Suppressor macrophage treated with lipopolysaccharide for 1 hour (primary cell): ENCODE measurements at places on chromosomes 11 and 22.
A peak's percentile ranks its signal among the peaks of the same experiment; 100 is the strongest.

GRCh38 chr22:21855676-21856075 is 11.8 kb downstream of the MAPK1 start:
- DNase-seq = peak; percentile 55

DNA sequence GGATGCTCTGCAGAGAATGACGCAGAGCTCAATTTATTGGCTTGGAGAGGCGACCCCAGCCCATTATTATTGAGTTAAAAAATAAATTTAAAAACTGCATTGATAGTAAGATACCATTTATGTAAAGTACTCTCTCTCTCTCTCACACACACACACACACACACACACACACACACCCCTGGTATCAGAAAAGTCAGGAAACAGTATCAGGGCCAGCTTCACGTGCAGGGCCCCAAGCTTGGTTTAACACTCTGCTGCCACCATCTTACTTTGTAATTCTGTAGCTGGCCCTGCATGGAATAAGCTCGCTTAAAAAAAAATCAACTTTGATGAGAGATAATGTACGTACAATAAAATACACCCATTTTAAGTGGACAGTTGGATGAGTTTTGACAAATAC is 59.8 kb upstream of the CD5 start:
- no peak for DNase-seq

DNA sequence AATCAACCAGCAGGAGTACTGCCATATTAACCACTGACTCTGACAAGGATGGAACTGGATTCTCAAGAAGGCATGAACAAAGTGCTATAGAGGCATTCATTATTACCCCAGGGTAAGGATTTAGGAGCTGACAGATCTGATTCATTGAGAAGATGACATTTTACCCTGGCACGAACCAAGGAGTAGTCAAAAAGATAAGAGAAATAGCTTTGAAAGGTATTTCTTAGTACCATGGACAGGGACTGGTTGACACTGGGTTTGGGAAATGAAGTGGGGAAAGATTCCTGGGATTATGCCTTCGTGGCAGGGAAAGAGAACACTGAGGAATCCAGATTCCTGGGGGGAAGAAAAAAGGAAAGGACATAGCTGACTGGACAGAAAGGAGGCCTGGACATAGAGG is 5.1 kb upstream of the SAAL1 start:
- no peak for DNase-seq

- DNase-seq = no peak
Observed at GRCh38 chr11:117629146-117629545, 167.9 kb downstream of the DSCAML1 start.

DNA sequence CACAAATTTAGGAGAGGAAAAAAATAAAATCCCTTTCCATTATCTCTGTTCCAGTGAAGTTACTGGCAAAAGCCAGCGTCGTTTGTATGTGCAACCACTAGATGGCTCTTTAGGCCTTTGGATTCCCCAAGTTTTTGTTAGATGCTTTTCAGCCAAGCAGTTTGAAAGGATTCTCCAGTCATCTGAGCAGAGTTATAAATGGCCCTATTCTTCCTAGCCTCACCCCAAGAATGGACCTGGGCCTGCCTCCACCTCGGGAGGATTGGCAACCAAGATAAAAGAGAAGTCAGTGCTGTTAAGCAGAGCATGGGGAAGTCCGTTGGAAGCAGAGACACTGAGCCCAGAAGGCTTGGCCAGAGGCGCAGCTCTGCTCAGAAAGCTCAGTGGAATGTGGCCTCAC is 15.4 kb downstream of the FAM181B start:
- DNase-seq = peak; percentile 36

GRCh38 chr11:68574308-68574707 is 110.0 kb upstream of the GAL start:
- DNase-seq = no peak

DNA sequence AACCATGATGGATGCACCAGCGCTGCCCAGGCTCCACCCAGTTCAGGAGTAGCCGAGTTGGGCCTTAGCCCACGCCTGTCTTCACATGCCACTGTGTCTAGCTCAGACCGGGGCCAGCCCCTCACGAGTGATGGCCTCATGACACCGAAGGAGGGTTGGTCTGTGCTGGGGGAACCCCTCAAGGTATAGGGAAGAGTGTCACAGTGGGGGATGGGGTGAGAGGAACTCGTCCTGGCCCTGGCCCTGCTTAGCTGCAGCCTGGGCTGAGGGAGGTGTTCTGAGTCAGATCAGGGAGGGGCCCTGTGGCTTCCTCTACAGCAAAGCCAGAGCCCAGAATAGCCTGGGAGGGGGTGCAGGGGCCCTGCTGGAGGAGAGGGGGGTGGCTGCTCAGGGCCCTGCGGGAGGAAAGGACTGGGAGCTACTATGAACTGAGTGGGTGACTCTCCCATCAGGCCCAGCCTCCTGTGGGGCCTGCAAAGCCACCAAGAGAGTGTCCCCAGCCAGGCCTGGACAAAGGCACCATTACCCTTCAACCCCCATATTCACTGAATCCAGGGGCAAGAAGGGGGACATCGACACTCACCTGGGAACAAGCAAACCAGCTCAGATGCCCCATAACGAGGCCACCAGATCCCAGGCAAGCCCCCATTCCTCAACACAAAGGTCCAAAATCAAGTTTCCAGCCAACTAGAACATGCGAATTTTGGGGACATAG is 41.2 kb downstream of the IGLL5 start:
- peak; percentile 92 for DNase-seq

GRCh38 chr11:6703247-6704063 is 20.3 kb upstream of the MRPL17 start:
- DNase-seq = peak; percentile 91

GRCh38 chr22:39284142-39284980 is 35.1 kb downstream of the RPL3 start:
- no peak for DNase-seq

DNA sequence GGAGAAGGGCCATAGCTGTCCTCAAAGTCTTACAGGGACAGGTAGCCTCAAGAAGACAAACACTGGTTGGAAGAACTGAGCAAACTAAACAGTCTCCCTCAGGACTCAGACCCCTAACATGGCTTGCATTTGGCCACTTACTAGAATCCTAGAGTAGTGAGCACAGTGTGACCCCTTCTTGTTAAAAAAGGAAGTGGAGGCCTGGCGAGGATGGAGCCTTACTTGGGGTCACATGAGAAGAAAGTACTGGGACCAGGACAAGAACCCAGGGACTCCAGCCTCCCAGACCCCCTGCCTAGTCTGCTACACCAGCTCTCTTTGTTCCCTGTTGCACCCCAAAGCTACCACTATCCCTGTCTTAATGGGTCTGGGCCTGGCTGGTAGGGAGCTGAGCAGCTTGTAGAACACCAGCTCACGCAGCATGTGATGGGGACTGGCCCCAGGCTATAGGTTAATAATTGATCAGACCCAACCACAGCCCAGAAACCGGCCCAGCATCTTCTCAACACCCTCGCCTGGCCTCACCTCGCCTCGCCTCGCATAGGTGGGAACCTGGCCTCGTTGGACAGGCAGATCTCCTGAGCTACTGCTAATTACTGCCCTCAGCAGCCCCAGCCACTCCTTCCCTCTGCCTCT is 17.6 kb downstream of the DGAT2 start:
- no peak for DNase-seq

DNA sequence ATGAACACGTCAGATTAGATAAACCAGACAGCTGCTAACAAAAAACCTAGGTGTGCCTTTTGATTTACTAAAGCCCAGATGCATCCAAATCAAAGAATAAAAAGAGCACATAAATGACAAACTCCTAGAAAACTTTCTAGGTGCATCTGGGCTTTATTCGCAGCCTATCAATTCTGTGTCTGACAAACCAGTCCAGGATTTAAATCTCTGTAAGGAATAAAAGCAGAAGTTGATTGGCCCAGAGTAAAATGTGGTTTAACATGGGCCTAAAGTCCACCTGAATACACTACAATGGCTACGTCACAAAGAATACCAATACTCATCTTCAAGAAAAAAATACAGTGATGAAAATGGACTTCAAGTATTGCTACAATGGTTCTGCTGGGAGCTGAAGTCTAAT is 66.8 kb downstream of the SOX6 start:
- DNase-seq = no peak

DNA sequence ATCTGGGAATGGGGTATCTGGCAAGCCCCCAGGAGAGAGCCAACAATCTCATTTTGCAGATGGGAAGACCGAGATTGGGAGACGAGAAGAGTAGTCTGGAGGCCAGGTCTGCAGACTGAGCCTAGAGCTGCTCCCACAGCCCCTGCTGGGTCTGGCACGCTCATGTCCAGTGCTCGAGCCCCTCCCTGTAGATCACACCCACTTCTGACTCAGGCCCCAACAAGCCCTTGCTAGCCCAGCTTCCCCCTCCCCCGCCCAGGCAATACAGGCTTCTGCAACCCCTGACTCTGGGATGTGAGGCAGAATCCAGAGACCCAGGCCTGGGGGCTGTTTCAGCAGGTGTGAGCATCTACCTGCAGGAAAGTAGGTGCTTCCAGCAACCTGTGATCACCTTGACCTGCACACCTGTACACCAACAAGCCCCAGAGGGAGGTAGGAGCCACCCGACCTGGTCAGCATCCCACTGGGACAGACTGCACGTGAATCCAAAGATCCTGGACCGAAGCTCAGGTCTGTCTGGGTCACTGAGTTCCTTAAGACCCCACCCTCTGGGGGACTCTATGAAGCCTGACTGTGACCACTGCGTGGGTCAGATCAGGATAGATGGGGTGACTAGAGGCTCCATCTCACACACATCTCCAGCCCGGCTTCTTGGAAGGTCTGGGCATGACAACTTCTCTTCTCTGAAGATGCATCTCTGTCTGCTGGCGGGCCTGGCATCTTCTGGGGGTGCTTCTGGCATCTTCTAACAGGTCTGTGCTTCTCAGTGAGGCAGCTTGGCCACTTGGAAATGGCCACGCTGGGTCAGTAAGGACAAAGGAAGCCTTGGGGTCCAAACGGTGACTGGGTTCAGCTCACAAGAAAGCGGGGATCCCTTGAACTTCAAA is 29.3 kb downstream of the LINC01488 start:
- no peak for DNase-seq

DNA sequence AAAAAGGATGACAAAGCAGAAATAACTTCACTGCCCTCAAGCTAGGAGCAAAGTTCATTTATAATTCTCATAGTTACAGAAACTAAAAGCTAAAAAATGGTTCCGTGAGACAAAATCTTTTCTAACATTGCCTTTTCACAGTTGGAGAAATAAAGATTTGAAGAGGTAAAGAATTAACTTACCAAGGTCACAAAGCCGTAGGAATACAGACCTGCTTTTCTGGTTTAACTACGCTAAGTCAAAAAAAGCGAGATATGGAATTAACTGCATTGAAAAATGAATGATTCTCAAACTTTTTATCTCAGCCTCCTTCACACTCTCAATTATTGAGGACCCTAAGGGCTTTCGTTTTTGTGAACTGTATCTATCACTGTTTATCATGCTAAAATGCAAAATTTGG is 95.3 kb downstream of the SLC17A6 start:
- DNase-seq = no peak

DNA sequence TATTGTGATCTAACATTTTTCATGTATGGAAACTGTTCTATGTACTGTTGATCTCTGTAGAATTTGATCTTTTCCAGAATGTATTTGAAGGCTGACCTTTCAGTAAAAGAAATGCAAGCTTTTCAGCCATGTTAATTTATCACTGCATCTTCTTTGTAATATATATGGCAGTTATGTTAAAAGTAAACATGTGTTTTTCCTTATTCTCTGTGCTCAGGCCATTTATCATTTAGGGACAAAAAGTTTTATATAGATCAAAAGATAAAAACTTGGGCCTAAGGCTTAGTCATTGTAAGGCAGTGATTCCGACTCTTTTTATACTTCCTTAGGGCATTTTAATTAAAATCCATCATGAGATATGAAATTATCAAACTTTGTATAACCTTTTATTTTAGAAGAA is 48.7 kb downstream of the KDM2A start:
- DNase-seq = no peak

- DNase-seq = no peak
Observed at GRCh38 chr11:107591378-107592230, 657 bp downstream of the ELMOD1 start.

DNA sequence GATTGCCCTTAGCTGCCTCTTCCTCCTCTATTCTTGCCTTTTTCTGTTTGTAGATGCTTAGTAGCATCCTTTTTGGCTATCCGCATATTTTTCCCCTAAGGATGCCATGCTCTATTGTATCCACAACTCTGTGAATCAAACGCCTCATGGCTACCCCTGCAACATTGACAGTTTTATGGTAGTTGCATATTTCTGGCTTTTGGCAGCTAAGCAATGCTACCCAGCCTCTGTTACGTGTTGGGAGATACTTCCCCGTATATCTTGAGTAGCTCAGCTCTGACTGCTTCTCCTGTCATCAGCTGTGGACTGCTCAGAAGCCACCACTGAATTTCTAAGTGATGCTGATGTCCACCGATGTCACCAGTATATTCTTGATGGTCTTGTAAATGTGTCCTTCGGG is 15.1 kb upstream of the SLC3A2 start:
- DNase-seq = no peak

DNA sequence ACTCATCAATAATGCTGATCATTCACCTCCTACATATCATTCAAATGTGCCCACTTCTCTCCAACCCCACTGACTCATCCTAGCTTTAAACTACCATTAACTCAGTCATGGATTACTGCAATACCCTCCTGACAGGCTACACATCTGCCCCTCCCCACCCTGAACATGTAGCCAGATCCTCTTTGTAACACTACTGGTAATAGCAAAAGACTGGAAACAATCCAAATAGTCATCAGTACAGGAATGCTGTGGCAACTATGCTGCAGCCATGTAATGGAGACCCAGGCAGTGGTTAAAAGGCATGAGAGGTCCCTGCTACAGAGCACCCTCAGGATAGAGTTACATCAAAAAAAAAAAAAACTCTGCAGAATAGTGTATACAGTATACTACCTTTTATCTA is 16.6 kb downstream of the SLC43A3 start:
- DNase-seq = peak; percentile 66

GRCh38 chr11:2703363-2704141 is 3.8 kb upstream of the KCNQ1OT1 start:
- DNase-seq = no peak

- no peak for DNase-seq
Observed at GRCh38 chr11:28701760-28702449, 593.7 kb downstream of the METTL15 start.

DNA sequence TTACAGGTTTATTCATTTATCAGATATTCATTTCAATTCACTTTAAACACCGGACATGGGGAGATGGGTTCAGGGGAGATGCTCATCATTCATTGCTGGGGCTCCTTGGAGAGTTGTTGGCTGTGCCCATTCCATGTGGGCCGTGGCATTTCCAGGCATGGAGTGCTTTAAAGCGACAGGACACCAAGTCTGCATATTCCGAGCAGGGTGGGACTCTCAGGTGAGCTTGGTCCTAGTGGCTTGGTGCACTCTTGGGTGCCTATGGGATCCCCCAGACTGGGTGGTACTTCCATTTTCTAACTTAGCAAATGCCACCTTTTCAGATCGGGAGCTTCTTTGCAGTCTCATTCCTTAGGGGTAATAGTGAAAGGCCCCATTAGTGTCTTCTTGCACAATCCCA is 619.5 kb upstream of the CADM1 start:
- no peak for DNase-seq

GRCh38 chr11:70915158-70915985 is 337.0 kb downstream of the SHANK2 start:
- no peak for DNase-seq

DNA sequence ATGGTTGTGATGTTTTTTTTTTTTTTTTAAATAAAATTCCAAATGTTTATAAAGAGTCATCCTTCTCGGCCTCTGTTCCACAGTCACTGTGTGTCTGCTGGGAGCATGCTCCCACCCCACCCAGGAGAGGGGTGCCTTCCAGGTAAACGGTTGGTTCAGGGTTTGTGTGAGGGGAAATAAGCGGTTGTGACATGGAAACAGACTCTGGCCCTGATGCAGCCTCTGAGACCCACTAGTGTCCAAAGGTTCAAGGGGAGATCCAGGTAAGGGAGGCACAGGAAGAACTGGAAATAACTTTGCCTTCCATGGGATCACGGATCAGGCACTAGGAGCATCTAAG is 6.0 kb upstream of the GAS2L1 start:
- no peak for DNase-seq
